ENCODE measurements at places on chromosomes 12 and 14.
A peak's percentile ranks its signal among the peaks of the same experiment; 100 is the strongest.

DNA sequence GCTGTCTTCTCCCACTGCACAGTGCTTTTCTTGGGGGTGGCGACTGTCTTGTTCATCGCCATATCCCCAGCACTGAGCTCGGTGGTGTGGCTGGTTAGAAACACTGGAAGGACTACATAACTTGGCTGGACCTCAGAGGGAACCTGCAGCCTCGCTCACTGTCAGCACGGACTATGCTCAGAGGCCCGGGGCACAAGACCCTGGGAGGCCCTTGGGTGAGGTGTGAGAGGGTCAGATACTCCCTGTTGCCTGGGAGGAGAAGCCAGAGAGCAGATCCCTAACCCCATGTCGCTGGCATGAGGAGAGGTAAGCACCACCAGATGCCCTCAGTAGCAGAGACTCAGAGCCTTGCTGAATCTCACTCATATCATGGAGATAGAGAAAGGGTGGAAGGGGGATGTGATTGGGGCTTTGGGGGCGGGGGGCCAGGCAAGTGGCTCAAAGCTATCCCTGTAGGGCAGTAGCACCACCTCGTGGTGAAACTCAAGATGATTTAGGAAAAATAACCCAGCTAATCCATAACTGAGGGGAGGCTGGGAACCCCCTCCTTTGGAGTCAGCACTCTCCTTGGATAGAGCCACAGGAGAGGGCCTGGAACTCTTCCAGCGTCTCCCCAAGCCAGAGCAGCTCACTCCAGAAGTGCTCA, 18.7 kb upstream of the HDAC7 start:
- no peak for DNase-seq

DNA sequence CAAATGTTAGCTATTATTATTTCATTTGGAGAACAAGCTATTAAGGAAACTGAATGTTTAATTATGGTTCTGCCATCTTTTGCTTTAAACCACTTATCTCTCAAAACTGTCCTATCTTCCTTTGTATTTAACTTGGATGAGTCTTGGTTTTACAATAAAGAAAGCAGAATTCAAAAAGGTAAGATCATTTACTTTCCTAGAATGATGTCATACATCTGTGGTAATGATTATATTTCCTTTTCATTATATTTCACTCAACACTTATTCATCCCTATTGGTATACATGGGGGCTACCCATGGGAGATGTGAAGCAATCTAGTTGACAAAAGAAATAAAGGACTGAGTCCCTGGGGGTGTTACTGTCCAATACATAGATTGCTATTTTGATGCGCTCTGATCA, 456.7 kb downstream of the ZFP36L1 start:
- DNase-seq = no peak

DNA sequence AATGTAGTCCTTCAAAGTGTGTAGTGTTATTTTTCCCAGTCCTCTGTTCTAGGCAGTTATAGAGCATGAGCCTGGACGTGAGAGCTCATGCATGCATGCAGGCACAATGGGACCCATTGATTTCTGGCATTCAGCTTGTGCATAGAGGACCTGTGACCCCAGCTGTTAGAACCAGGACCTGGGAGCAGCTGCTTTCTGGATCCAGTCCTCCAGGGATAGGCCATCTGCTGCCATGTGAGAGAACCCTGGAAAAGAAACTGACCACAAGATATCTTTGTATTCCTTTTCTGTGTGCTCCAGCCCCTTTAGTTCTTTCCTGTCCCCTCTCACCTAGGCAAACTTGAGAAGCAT, 76.9 kb downstream of the SUSD6 start:
- no peak for DNase-seq

- DNase-seq = no peak
These were observed 55.5 kb downstream of the PHLDA1 start for GRCh38 chr12:75976113-75976512.

GRCh38 chr12:130214686-130215395, 52.6 kb downstream of the FZD10 start:
- no peak for DNase-seq

DNA sequence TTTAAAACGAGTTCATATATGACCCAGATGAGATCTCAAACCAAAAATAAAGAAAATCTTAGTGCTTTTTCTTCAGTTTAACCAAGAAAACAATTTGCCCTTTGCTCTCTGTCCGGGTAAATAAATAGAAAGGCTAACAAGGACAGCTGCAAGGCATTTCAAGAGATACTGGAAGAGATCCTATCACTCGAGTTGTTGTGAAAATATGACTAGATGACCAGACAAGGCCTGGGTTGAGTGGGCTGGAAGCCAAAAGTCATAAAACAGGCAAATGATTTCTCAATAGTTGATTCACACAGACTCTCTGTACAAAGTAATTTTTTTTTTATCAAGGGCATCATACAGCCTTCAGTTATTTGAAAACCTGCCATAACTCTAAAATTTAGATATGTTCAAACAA, 55.9 kb upstream of the AVPR1A start:
- DNase-seq = no peak

GRCh38 chr12:27549801-27550652, 26.0 kb downstream of the PPFIBP1 start:
- no peak for DNase-seq

DNA sequence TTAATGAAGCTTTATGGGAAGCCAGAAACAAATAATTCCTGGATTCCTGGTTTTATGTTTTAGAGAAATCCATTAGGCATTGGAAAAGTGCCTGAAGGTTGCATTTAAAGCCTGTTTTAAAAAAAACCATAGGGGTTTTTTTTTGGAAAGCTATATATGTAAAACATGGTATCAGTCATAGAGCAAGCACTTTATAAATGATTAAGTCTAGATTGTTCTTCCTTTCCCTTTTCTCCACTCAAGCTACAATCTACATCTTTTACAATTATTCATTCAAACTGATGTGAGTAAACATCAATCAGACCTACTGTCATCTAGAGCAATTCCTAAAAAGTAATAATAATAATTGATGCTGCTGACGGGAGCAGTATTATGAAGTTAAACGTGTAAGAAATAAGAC, 500.7 kb downstream of the TMEM117 start:
- DNase-seq = no peak

- peak; percentile 46 for DNase-seq
These were observed 536.3 kb upstream of the CCDC196 start for GRCh38 chr14:65949711-65950516.

DNA sequence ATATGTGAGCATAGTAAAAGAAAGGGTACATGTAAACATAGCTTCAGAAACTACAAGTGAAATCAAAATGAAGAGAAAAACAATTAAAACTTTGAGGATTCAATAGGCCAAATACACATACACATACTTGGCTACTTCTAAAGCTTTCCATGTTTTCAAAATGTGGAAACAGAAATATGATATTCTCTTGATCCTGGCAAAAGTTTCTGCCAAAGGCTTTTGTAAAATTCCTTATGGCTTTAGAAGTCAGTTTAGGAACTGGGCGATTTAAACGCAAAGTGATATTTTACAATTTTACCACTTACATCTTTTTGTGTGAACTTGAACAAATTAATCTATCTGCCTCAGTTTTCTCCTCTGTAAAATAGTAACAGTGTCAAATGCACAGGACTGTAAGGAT, 756.4 kb downstream of the C12orf50 start:
- no peak for DNase-seq

- DNase-seq = no peak
These were observed 31.7 kb downstream of the WDR20 start for GRCh38 chr14:102171173-102172020.

Data from stimulated activated CD4-positive, alpha-beta T cell treated with anti-CD3 and anti-CD28 coated beads, Interleukin-4, amount 100 ng/mL, for 48 hours (primary cell).